ENCODE measurements at places on chromosomes 16 and 17.

DNA sequence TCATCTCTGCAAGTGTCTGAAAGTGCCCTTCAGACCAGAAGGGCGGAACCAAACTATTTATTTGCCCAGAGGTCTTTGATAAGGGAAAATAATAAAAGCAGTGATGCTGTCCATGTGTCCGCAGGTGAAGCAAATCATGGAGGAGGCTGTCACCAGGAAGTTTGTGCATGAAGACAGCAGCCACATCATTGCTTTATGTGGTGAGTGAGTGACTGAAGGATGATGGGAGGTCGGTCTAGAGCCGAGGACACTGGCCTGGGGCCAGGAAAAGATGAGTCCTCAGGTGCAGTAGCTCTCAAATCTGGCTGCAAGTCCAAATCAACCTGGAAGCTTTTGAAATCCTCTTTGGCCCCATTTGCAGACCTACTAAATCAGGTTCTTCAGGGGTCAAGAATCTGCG, 6.1 kb downstream of the SGSM2 start:
- DNase-seq, result no peak

- no peak for DNase-seq
Observed at GRCh38 chr16:79959226-79959625, 358.7 kb upstream of the MAF start.

GRCh38 chr16:69890114-69890891, 60.8 kb upstream of the CLEC18A start:
- DNase-seq, result peak; percentile 63

- DNase-seq, result peak; percentile 97
Observed at GRCh38 chr17:41910701-41911391, 7.9 kb downstream of the ACLY start.

- DNase-seq, result no peak
Observed at GRCh38 chr17:37025847-37026530, 77.2 kb downstream of the AATF start.

All from fibroblast of skin of right quadriceps (primary cell).